ENCODE measurements at places on chromosomes 1 and 21. TPM values are rescaled to one million over a fixed set of nuclear protein-coding genes. Genes with fewer than 3 reads are reported as not detected.

The CBR3 gene
- 37.6 TPM for total RNA-seq

The DDR2 gene
- total RNA-seq, result 292 TPM

The SRGAP2B gene
- 50.7 TPM for total RNA-seq

The PTCH2 gene
- total RNA-seq, result 0.13 TPM

The HCRTR1 gene
- not detected for total RNA-seq

All from articular chondrocyte of knee joint (primary cell).